Fibroblast of skin of right quadriceps (primary cell): ENCODE measurements at places on chromosomes 12 and 14.

GRCh38 chr12:52179396-52179973 is 12.3 kb downstream of the KRT80 start:
- DNase-seq: no peak

GRCh38 chr12:80129895-80130530 is 30.7 kb downstream of the OTOGL start:
- peak; percentile 70 for DNase-seq

DNA sequence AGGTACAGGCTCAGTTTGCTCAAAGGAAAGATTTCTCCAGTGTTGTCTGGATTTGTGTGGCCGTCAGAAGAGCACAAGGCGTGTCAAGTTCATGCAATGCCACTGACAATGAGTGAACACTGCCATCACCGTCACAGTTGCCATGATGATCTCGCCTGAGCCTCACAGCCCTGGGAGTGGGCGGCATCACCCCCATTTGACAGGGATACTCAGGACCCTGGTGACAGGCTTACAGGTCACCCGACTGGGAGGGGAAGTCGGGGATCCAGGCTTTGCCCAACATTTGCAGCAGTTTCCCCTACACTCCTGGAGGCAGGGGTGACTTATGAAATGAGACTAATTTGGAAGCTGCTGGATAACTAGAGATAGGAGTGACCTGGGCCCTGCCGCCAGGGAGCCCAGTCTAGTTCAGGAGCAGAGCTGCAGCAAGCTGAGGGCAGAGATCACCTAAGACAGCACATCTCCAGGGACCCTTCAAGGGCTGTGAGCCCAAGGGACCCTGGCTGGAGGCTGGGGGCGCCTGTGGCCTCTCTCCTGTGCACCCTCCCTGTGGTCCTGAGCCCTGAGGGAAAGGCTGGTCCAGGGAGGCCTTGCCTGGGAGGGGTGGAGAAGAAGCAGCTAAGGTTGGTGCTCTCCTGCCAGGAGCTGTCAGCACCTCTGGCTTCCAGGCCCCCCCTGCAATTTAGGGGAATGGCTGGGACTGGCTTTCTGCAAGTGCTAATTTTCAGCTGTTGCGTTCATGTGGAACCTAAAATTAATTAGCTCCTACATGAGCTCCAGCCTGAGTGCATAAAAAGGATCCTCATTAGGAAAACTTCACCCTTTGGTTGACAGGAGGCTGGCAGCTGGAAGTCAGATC is 32.4 kb upstream of the BEGAIN start:
- DNase-seq: no peak

DNA sequence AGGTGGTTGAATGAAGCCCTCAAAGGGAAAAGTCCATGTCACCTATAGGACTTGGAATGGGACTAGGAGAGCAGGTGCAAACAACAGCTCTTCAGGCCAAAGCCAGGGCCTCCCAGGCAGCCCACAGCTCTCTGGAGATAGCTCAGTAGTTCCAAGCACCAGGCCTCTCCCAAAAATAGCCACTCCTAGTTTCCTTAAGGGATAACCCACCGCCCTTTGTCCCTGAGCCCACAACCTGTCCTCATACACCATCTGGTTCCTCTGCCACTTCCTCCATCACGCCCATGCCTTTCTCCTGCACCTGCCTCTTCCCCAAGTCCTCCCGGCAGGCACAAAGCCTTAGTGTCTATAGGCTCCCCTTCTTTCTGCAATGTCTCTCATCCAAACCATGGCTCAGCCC is 2.1 kb downstream of the RAB15 start:
- DNase-seq: no peak

GRCh38 chr12:93777254-93777653 is 100.1 kb downstream of the CRADD start:
- DNase-seq: peak; percentile 85

DNA sequence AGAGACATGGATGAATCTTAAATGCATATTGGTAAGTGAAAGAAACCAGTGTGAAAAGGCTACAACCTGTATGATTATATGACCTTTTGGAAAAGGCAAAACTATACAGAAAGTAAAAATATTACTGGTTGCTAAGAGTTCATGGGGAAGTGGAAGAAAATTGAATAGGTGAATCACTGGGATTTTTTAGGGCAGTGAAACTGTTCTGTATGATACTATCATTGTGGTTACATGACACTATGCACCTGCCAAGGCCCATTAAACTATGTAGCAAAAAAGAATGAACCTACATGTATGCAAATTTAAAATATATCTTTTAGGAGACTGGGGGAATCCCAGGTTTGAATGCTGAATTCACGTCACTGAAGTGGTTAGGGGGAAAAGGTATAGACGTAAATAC is 12.6 kb upstream of the OR8S1 start:
- DNase-seq: no peak

- DNase-seq: peak; percentile 91
Observed at GRCh38 chr12:62683776-62684569, 217.3 kb downstream of the MON2 start.

DNA sequence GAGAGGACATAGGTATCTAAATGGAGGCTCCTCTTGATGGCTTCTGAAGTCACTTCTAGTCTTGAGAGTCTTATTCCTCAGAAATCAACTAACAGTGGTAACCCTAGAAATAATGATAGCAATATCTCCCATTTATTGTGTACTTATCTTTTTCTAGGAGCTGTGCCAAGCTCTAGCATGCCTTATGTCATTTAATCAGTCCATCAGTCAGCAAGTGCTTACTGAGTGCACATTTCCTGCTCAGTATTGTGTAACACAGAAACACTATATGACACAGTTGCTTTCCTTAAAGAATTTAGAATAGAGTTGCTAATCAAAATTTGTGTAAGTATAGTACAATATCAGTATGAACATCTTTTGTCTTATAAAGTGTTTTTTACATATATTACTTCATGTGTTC is 36.6 kb downstream of the KRT76 start:
- DNase-seq: no peak

GRCh38 chr14:55955175-55955574 is 163.0 kb upstream of the PELI2 start:
- no peak for DNase-seq
